ENCODE measurements at places on chromosomes 13 and 19.
A peak's percentile ranks its signal among the peaks of the same experiment; 100 is the strongest.

GRCh38 chr13:34216256-34216655 is 398.3 kb downstream of the RFC3 start:
- DNase-seq = no peak
- no peaks in the 10 kb centered on the region for H3K27me3 ChIP-seq
- no peaks in the 10 kb centered on the region for H3K4me1 ChIP-seq
- no peaks in the 10 kb centered on the region for H3K36me3 ChIP-seq

DNA sequence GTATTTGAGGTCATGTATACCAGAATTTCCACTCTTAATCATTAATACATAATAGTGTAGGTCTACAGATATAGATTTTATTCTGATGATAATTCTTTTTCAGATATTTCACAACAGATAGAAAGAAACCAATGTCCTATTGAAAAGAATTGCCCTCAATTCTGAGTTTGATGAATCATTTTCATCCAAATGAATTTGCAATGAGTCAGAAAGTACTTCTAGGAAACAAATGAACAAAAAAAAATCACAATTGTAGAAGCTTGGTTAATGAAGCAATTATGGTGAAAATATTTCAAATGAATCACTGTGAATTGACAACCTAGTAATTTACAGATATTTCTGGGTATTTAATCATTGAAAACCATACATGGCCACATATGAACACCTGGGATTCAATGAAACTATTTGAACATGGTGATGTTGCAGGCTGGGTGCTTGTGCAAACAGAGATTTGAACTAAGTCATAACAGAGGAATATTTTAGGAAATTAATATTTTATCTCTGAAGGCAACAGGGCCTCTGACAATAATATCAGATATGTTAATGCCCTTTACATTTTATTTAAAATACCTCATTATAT is 360.9 kb downstream of the SLITRK5 start:
- DNase-seq = no peak
- no peaks in the 10 kb centered on the region for H3K4me1 ChIP-seq
- H3K36me3 ChIP-seq = no peaks in the 10 kb centered on the region
- H3K4me3 ChIP-seq = no peak overlapping the region
- no peaks in the 10 kb centered on the region for H3K27me3 ChIP-seq
- H3K27ac ChIP-seq = no peak overlapping the region

GRCh38 chr19:54387991-54388801 is 23.5 kb upstream of the LAIR1 start:
- no peaks in the 10 kb centered on the region for H3K27me3 ChIP-seq
- peak overlapping the region; percentile 67 for H3K27ac ChIP-seq
- peak overlapping the region; percentile 65 for H3K4me3 ChIP-seq

DNA sequence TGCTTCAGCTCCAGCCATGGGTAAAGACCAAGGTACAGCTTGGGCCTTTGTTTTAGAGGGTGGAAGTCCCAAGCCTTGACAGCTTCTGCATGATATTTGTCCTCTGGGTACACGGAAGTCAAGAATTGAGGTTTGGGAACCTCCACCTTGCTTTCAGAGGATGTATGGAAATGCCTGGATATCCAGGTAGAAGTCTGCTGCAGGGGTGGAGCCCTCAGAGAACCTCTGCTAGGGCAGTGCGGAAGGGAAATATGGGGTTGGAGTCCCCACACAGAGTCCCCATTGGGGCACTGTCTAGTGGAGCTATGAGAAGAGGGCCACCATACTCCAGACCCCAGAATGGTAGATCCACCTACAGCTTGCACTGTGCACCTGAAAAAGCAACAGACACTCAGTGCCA is 23.0 kb upstream of the MYO16 start:
- H3K4me1 ChIP-seq = no peaks in the 10 kb centered on the region
- H3K27me3 ChIP-seq = no peaks in the 10 kb centered on the region
- no peak for DNase-seq
- H3K4me3 ChIP-seq = no peak overlapping the region

DNA sequence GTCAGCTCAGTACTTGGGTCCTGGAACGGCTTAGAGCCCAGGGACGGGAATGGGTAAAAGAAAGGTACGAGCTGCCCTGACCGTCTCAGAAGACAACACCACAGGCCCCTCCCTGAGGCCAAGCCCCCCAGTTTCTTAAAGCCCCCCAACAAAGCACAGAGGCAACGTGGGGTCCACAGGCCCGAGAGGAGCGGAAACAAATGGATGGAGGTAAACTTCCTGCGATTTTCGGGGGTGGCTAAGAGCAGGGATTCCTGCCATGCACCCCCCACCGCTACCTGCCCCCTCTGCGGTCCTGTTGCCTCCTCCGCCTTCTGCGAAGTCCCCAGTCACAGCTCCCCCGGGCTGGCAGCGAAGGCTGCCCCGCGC is 48.2 kb downstream of the PTPRS start:
- H3K4me1 ChIP-seq = peaks cover 11% of the 10 kb centered on the region
- no peaks in the 10 kb centered on the region for H3K27me3 ChIP-seq
- H3K27ac ChIP-seq = no peak overlapping the region

- H3K4me3 ChIP-seq = no peak overlapping the region
- H3K4me1 ChIP-seq = no peaks in the 10 kb centered on the region
- DNase-seq = no peak
- H3K27me3 ChIP-seq = no peaks in the 10 kb centered on the region
Measured at GRCh38 chr13:77800219-77800618, 102.7 kb downstream of the SLAIN1 start.
